Esophagus mucosa (tissue), 1 donor: ENCODE measurements at places on chromosomes 6 and 20. TPM values are rescaled to one million over a fixed set of nuclear protein-coding genes. Genes with fewer than 3 reads are reported as not detected.

DNA sequence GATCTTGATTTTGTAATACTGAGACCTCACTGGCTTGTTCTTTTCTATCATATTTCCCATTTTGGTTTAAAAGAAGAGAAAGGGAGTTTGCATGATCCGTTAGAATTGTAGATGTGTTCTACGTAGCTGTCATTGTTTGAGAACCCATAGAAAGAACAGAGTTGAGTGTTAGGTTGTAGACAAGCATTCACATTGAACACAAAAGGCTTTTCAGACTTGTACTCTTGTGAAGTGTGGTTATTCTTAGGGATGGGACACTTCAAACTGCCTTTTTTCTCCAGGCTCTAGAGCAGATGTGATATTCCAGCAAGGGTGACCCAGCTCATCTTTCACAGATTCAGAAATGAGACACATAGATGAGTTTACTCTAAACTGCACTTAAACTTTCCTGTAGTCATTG is 19.9 kb downstream of the FOXO3 start:
- ATAC-seq: no peak

DNA sequence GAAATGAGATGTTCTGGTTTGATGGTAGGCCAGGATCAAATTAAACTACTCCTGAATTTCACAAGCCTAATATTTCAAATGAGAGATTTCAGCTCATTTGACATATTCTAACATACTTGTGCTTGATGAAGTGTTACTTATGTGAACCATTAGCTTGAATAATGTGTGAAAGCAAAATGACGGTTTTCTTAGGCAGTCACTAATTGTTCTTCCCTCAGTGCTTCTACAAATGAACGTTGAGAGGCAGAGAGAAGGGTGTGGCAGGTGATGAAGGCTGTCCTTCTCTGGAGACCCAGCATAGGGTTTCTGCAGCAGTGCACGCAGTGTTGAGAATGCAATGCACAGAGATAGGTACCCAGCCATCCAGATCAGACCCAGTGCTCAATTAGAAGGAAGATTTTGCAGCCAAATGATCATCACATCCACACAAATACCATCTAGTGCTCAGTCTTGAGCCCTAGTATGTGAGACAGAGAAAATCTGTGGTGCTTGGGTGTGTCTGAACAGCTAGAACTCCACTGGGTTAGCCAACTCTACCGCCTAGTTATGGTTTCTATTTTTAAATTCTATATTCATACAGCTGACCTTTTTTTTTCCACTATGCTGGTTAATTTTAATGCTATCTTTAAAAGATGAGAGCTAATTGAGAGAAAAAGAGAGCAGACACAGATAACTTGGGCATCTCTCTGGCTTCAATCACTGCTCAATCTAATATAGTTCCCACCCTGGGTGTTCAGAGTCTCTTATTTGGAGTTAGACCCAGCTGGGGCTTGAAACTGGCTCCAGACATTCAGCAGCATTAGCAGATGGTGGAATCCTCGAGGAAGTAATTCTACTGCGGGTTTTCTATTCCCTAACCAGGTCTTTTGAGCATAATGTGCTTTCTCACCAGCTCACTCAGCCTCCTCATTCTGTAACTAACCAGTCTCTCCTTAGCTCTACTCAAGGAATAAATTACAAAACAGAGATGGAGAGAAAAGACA is 4.4 kb upstream of the MYLIP start:
- no peak for ATAC-seq

DNA sequence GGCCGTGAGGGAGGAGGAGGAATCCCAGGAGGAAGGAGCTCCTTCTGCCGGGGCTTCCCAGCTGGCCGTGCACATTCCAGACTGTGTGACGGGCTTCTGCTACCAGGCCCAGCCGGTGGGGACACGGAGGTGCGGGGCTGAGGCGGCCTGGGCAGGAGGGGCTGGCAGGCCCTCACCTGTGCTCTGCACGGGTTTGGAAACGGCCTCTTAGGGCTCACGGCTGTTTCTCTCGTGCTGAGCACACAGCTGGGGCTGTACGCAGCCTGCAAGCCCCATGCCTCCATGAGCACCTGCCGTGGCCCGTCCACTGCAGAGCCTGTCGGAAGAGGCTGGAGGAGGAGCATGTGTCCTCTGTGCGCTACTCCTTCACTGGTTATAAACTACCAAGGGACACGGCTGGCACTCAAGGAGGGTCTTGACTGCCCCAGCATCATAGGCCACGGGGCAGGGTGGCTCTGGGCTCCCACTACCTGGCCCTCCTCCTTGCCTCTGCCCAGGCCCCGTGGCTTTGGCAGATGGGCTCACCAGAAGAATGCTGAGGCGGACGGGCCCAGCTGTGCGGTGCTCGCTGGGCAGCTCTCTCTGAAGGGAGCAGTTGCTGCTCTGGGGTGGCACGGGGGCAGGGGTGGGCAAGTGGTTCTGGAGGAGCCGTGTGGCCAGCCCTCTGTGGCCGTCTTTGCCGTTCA is 15.8 kb downstream of the NPEPL1 start:
- no peak for ATAC-seq

DNA sequence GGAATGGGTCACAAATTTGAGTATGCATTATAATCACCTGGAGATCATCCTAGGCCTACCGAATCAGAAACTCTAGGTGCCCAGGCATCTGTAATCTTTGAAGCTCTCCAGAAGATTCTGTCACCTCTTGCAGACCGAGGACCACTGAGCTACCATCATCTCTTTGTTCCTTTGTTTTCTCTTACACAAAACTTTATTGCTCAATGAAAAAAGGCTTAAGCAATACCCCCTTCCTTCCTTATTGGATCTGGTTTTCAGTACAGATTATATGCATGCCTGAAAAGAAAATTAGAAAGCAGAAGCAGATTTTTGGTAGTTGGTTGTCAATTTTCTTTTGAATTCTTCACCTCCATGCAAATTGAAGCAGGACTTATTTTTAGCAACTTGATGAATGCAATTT is 31.3 kb downstream of the STX11 start:
- ATAC-seq: no peak

FRK gene
- total RNA-seq: 7.8 TPM

RAB32 gene
- total RNA-seq: 5.7 TPM
